Stimulated activated CD4-positive, alpha-beta T cell treated with anti-CD3 and anti-CD28 coated beads, Interleukin-12 subunit alpha, Interleukin-12 subunit beta, amount 100 ng/mL, for 48 hours (primary cell): ENCODE measurements at places on chromosomes 4 and X.

DNA sequence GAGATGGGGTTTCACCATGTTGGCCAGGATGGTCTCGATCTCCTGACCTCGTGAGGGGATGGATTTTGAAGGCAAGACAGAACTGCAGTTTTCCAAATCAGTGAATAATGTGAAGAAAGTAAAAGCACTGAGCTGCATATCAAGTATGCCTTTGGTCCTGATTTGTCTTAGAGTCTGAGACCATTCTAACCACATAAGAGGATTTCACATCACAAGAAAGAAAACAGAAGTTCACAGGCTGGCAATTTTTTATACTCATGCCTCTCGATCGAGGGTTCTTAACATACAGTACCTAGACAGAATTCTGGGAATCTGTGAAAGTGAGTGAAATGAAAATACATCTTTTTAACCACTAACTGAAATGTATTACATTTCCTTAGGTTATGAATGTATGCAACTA, 23.3 kb downstream of the CHIC2 start:
- DNase-seq = no peak

- no peak for DNase-seq
Measured at GRCh38 chr4:14874990-14875389, 127.3 kb upstream of the CPEB2 start.

- DNase-seq = no peak
Measured at GRCh38 chr4:102451266-102451665, 49.9 kb upstream of the NFKB1 start.

DNA sequence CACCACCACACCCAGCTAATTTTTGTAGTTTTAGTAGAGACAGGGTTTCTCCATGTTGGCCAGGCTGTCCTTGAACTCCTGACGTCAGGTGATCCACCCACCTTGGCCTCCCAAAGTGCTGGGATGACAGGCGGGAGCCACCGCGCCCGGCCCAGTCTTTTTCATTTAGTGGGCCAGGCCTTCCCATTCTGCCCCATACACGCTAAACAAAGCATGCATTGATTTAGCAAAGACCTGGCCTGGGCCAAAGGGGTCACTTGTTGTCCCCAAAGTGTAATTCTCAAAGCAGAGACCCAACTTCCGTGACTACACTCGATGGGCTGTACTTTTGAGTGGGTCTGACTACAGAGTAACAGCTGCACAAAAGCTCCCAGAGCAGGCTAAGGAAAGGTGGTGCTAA, 29.2 kb downstream of the CNGA2 start:
- DNase-seq = no peak

DNA sequence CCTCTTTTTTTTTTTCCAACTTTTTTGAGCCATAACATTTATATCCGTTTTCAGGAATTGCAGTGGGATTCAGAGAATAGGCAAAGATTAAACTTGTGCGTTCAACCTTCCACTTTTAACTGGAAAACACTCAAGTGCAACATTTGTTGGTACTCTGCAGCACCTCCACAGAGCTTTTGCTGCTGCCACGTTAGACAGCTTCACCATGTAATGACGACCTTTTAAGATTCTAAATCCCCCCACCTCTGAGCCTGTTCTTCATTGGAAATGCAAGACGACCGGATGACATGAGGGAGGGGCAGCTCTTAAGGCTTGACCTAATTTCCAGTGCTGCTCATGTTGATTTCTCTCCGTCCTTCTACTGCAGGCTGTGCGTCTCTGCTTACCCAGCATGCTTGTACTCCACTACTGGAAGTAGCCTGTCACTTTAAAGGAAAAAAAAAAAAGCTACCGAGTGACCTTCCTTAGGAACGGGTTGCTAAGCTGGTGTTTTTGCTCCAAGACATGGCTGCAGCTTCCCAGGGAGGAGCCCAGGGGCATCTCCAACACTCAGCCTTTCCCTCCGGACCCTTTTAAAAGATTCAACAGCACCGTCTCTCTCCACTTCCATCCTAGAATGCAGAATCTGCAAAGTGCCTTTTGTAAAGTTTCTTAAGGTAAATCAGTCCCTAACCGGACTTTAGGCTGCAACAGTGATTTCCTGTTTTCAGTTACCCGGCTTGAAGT, at the start of gene CC2D2A:
TSS of gene CC2D2A (plus strand) at position 481 of the 726 bp plus-strand sequence. CDS start 6,051 bp downstream, outside the sequence.
- no peak for DNase-seq

DNA sequence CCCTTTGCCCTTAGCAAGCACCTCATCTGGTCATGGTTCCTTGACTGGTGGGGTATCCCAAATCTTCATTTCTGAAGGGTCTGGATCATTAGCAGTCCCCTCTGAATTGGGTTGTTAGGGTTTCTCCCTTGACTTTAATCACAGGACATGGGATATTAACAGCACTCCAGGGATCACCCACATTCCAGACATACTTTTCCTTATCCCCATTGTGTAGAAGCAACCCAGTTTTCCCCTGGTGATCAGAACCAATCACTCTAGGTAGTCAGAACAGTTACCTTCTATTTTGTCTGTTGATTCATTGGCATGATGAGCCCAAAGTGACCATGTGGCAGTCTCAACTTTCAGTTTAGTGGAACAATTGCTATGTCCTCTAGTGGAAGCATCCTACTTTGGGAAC, 29.1 kb upstream of the GRSF1 start:
- no peak for DNase-seq
